ENCODE measurements at places on chromosomes 5 and 9. TPM values are rescaled to one million over a fixed set of nuclear protein-coding genes. Genes with fewer than 3 reads are reported as not detected.
A peak's percentile ranks its signal among the peaks of the same experiment; 100 is the strongest.

The IL13 gene
- total RNA-seq = not detected

GRCh38 chr5:131254741-131255140, 9.1 kb upstream of the CDC42SE2 start:
- H3K4me1 ChIP-seq = no peaks in the 10 kb centered on the region
- H3K27me3 ChIP-seq = no peaks in the 10 kb centered on the region
- no peak for DNase-seq
- H3K4me3 ChIP-seq = no peak overlapping the region
- no peaks in the 10 kb centered on the region for H3K36me3 ChIP-seq

- H3K4me3 ChIP-seq = no peak overlapping the region
- H3K36me3 ChIP-seq = no peaks in the 10 kb centered on the region
- H3K4me1 ChIP-seq = peaks cover 7% of the 10 kb centered on the region
- H3K27ac ChIP-seq = peak overlapping the region; percentile 79
- DNase-seq = no peak
Observed at GRCh38 chr9:137318602-137319001, 16.5 kb upstream of the NRARP start.

GRCh38 chr5:160950311-160950710, 98.3 kb upstream of the ATP10B start:
- H3K36me3 ChIP-seq = no peaks in the 10 kb centered on the region
- DNase-seq = no peak
- H3K27ac ChIP-seq = no peak overlapping the region
- H3K4me1 ChIP-seq = no peaks in the 10 kb centered on the region
- H3K27me3 ChIP-seq = peaks cover 3% of the 10 kb centered on the region

GRCh38 chr5:154044581-154044980, 5.8 kb downstream of the MFAP3 start:
- no peaks in the 10 kb centered on the region for H3K27me3 ChIP-seq
- no peak for DNase-seq

The GHR gene
- 5.4 TPM for total RNA-seq

DNA sequence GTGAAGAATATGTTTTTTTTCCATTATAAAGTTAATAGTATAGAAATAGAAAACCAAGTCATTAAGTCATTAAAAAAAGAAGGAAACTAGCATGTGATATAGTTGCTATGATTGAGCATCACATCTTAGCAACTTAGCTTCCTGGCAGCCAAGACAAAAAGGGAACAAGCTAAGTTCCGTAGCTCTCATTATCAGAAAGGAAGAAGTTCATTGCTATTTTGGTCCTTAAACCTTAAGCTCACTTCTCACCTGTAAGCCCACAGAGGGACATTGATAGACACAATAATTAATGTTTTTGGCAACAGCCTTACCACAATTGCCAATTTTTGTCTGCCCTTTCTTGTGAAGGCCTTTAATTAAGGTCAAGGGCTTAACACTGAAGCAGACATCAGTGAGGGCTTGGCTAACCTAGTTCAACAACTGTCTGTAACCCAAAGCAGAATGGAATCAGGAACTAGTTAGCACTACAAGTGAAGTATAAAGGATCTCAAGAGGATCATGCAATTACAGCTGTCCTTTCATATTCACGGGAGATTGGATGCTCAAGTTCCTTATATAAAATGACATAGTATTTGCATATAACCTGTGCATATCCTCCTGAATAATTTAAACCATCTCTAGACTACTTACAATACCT, 24.0 kb upstream of the KLF4 start:
- H3K27me3 ChIP-seq = peaks cover 4% of the 10 kb centered on the region
- H3K4me3 ChIP-seq = no peak overlapping the region
- H3K4me1 ChIP-seq = peaks cover 7% of the 10 kb centered on the region
- peak overlapping the region; percentile 22 for H3K27ac ChIP-seq
- H3K36me3 ChIP-seq = no peaks in the 10 kb centered on the region
- DNase-seq = no peak

The SOX30 gene
- not detected for total RNA-seq

GRCh38 chr5:91535499-91535898, 152.4 kb upstream of the ARRDC3 start:
- H3K4me1 ChIP-seq = no peaks in the 10 kb centered on the region
- no peak overlapping the region for H3K4me3 ChIP-seq
- no peak overlapping the region for H3K27ac ChIP-seq
- no peaks in the 10 kb centered on the region for H3K36me3 ChIP-seq
- no peak for DNase-seq
- H3K27me3 ChIP-seq = no peaks in the 10 kb centered on the region
